Left cardiac atrium (tissue), 4 donors: ENCODE measurements at places on chromosomes 5 and 9. TPM values are rescaled to one million over a fixed set of nuclear protein-coding genes. Genes with fewer than 3 reads are reported as not detected.

- DNase-seq, result no peak
Observed at GRCh38 chr5:171437286-171437821, 17.9 kb downstream of the FGF18 start.

The PCDHB9 gene
- 2.5 TPM for total RNA-seq

- DNase-seq, result no peak
Observed at GRCh38 chr5:94375801-94376200, 242.6 kb downstream of the KIAA0825 start.

- DNase-seq, result no peak
Observed at GRCh38 chr5:150034662-150035061, 34.1 kb downstream of the HMGXB3 start.

DNA sequence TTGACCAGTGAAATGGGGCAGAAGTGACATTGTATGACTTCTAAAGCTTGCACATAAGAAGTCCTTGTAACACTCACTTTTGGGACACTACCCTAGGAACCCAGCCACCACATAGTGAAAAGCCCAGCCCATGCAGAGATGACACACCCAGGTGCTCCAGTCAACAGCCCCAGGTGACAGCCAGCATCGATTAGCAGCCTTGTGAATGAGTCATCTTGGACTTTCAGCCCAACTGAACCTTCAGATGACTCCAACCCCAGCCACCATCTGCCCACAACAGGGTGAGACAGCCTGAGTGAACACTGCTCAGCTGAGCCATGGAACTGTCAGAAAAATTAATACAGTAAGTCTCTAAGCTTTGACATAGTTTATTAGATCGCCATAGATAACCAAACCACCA is 458.6 kb downstream of the ZSWIM6 start:
- DNase-seq, result no peak

- no peak for DNase-seq
Observed at GRCh38 chr5:39469777-39470415, 45.1 kb upstream of the DAB2 start.

The FOXD4L4 gene
- not detected for total RNA-seq

The SMIM33 gene
- total RNA-seq, result not detected

The WDR55 gene
- total RNA-seq, result 11.0 TPM

- no peak for DNase-seq
Observed at GRCh38 chr5:58998544-58998943, 415.7 kb downstream of the RAB3C start.

GRCh38 chr9:87280421-87280820 is 217.2 kb upstream of the DAPK1 start:
- DNase-seq, result no peak

DNA sequence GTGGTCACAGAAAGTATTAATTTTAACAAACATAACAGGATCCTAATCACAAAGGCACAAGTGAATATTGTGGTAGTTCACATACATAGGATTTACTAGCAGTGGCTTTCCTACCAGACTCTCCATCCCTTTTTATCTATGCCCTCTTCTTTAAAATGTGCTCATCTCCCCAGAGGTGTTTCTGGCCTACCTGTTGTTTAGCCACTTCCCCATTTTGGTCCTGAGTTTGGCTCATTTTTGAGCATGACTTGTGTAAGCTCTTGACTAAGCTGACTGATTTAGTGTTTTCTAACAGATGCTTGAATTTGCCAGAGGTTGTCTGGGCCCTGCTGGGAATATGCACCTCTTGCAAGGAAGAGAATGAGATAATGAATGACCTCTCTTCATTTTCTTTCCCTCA is 517.7 kb upstream of the CLINT1 start:
- DNase-seq, result no peak

The ZNF454 gene
- 2.0 TPM for total RNA-seq

DNA sequence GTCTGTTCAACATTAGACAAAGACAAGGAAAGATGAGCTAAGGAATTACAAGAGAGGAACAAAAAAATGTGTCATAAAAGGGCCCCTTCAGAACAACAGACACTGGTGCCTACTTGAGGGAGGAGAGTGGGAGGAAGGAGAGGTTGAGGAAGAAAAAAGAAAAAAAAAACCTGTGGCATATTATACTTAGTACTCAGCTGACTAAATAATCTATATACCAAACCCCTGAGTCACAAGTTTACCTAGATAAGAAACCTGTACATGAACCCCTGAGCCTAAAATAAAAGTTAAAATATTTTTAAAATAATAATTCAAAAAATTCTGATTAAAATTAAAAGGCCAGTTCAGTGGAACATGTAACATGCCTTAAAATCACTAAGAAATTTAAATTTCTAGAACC is 107.3 kb downstream of the MTREX start:
- no peak for DNase-seq

The ASB6 gene
- 11.6 TPM for total RNA-seq

GRCh38 chr5:13704396-13704795 is 240.1 kb downstream of the DNAH5 start:
- no peak for DNase-seq

DNA sequence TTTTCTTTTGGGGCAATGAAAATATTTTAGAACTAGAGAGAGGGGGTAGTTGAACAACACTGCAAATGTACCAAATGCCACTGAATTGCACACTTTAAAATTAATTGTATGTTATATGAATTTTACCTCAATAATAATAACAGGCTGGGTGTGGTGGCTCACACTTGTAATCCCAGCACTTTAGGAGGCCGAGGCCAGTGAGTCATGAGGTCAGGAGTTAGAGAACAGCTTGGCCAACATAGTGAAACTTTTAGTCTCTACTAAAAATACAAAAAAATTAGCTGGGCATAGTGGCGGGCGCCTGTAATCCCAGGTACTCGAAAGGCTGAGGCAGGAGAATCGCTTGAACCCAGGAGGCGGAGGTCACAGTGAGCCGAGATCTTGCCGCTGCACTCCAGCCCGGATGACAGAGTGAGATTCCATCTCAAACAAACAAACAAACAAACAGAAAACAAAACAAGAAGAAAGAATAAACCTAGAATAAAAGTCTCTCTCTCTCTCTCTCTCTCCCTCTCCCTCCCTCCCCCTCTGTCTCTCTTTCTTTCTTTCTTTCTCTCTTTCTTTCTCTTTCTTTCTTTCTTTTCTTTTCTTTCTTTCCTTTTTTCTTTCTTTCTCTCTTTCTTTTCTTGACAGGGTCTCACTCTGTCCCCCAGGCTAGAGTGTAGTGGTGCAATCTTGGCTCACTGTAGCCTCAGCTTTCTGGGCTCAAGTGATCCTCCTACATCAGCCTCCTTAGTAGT is 91.1 kb downstream of the BASP1 start:
- no peak for DNase-seq

The HMMR gene
- 1.7 TPM for total RNA-seq

The ROPN1L gene
- 1.0 TPM for total RNA-seq

The PPP3R2 gene
- total RNA-seq, result not detected

GRCh38 chr5:142046191-142046590 is 33.4 kb upstream of the GNPDA1 start:
- no peak for DNase-seq

DNA sequence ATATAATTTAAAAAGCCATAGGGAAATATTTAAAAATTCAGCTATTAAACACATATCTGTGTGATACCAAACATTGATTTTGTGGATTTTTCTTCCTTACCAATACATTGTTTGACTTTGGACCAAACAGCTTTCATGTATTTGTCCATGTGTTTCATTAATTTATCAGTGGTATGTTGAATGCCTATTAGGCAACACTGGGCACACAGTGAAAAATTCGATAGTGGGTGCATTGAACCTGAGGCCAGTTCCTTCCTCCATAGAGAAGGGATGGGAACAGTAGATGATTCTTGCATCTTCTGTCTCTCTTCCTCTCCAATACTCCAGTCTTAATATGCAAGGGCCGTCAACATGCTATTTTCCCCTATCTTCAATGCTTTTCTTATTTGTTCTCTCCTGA is 110.2 kb upstream of the NR3C1 start:
- no peak for DNase-seq

DNA sequence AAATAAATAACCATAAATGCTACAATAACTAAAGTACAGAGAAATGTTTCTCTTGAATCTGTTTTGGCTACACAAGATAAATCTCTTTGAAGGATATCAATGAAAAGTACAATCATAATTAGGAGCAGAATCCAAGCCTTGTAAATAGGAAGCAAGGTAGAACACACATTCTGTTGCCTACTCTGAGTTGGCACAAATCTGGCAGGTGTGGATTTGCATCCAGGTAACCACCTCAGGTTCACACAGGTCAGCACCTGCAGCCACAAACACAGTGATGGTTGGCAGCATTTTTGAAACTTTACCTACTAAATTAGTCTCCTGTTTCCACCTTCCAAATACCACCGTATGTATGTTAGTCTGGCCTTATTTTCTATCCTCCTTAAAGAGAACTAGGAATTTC is 105.3 kb upstream of the PIK3R1 start:
- DNase-seq, result no peak

- no peak for DNase-seq
Observed at GRCh38 chr9:134851020-134851419, 29.6 kb upstream of the FCN2 start.

The MSH3 gene
- 10.9 TPM for total RNA-seq

- no peak for DNase-seq
Observed at GRCh38 chr9:99745085-99745484, 76.6 kb upstream of the NR4A3 start.

GRCh38 chr9:13450723-13451122 is 171.2 kb upstream of the MPDZ start:
- DNase-seq, result no peak

The GAPT gene
- total RNA-seq, result 0.68 TPM

DNA sequence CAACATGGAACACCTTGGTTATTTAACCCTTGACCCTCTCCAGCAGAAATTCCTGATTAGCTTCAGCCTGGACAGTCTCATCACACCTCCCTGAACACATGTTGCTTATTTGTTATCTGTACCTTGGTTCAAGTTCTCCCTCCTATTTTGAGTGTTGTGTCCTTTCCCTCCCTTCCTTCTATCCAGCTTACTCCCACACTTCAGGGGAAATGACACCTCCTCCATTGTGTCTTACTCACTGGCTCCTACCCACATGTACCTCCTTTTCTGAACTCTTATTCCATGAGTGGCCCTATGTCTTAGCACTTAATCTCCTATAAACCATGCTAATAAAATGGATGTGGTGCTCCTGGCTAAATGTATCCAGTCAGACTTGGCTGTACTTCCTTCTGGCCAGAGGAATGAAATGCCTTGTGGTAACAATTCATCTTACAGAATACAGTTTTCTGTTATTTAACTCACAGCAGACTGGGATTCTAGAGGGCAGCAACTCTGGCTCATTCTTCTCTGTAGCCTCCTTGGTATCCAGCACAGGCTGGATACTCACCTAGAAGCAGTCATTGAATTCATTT is 11.2 kb downstream of the LIX1 start:
- DNase-seq, result no peak

The LRRC19 gene
- total RNA-seq, result not detected

DNA sequence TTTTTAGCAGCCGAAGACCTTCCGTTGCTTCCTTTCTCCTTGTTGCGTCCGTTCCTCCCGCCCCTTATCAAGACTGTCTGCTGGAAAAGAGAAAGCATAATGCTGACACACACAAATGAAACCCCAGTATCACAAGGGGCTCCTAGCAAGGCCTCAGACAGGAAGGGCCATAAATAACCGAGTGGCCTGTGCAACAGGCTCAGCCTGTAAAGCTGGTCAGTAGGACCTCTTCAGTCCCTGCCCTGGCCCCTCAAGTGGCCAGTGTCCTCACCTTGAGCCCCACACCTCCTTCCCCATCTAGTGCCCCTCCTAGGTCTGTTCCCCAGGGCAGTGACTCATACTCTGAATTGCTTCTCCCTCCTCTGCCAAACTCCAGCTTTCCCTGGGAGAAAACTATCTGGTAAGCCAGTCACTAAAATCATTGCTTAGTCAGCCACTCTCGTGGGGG is 174.6 kb upstream of the IL12B start:
- DNase-seq, result peak; percentile 35

DNA sequence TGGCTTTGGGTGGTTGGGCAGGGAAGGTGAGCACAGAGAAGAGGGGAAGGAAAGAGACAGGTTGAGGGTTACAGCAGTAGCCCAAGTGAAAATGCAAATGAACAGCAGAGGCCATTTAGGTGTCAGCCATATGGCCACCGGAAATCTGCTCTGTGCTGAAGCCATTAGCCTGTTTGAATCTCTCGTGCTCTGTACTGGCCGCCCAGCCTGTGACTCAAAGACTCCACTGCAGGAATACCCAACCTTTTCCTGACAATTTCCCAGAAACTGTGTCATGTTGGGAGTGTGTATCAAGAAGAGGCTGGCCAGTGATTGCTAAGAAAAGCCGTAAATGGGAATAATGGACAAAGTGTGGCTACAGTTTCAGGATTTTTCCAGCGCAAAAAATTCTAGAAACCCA is 35.9 kb upstream of the RAI14 start:
- DNase-seq, result no peak

DNA sequence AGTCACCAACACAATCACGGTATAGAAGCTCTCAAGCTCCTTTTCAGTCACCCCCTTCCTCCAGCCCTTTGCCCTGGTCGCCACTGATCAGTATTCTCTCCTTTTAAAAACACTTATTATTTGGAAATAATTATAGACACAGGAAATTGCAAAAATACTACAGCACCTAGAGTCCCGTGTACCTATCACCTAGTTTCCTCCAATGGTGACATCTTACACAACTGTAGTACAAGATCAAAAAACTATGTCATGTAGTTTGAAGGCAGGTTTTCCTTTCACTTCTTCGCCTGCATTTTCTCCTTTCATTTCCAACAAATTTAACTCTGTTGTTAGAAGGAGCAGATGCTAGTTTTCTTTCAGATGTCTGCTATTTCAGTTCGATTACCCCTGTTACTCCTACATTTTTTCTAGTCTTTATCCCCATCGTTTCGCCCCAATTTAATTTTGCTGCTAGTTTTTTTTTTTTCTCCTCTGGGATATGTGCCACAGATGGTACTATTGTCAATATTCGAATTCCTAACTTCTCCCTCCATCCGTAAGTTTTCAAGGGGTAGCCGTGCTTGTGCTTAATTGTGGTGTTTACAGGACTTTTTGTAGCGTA is 612 bp upstream of the ATG10 start:
- DNase-seq, result no peak

GRCh38 chr5:33338336-33339110 is 102.2 kb upstream of the TARS1 start:
- no peak for DNase-seq

The CATSPER3 gene
- 0.68 TPM for total RNA-seq

- DNase-seq, result no peak
Observed at GRCh38 chr9:108477529-108478006, 378.2 kb downstream of the ACTL7B start.

The GKAP1 gene
- 18.3 TPM for total RNA-seq
